ENCODE measurements at places on chromosomes 16 and 17.

- no peak for DNase-seq
These were observed 9.8 kb downstream of the DNAJA3 start for GRCh38 chr16:4435337-4436067.

GRCh38 chr17:53186001-53186400, 636.7 kb upstream of the KIF2B start:
- DNase-seq, result no peak

- DNase-seq, result no peak
These were observed 11.7 kb upstream of the HS3ST3B1 start for GRCh38 chr17:14289162-14289561.

DNA sequence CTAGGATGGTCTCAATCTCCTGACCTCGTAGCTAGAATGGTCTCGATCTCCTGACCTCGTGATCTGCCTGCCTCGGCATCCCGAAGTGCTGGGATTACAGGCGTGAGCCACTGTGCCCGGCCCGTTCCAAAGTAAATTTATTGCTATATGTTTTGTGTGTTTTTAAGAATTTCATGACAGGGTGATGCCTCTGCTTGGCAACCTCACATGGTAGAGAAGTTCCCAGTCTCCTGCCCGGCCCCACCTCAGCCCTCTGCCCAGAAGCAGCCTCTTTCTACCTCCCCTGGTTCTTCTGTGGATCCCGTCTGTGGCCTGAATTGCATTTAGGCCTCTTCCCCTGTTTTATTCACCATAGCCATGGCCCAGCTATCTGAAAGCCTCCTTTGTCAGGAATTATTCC, 55.0 kb downstream of the B9D1 start:
- DNase-seq, result no peak

DNA sequence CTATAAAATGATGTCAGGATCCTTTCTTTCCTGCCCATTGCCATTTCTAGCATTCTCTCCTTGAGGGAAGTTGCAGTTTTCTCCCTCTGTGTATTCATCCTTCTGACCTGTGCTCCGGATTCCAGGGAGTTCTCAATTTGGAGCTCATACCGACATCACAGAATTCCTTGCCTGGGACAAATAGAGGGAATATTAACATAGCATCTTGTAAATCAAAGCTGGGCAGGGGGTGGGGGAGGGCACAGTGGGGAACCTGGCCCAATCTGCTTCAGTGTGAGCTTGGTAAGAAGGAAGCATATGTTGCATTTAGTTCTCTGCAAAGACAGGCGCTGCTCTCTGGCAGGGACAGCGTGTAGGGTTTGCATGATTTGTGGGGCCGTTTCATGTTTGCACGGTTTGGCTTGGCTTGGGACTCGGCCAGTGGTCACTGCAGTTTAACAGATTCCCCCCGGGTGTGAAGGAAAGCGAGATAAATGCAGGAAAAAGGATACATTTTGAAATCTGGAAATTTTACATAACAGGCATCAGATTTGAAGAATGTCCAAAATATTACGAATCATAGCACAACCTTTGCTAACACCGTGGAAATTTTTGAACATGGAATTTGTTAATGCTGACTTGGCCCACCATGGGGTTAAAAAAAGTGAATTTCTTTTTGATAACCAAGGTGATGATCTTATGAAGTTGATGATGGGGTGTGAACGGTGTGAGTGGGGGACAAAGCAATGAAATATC, 178.0 kb downstream of the WWOX start:
- no peak for DNase-seq

DNA sequence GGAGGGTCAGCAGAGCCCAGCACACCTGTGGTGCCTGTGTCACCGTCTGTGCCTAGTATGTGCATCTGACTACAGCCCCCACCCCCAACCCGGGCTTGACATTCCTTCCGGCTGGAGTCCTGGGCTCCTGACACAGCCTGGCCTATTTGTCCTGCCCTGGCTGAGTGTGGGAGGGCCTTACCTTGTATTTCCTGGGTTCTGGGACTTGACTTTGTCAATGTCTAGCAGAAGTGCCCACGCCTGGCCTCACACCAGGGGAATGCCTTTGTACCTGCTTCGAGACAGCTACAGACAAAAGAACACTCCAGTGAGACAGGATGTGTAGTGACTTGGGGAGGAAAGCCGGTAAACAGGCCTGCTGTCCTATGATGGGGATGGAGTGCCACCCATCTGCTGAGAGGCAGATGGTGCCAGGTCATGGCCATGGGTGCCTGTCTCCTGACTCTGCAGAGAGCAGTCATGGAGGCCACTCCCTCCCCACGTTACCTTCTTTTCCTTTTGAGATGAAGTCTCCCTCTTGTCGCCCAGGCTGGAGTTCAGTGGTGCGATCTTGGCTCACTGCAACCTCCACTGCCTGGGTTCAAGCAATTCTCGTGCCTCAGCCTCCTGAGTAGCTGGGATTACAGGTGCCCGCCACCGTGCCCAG, 42.8 kb downstream of the TNFRSF13B start:
- no peak for DNase-seq

Measured in non-pigmented ciliary epithelial cell (primary cell).